ENCODE measurements at places on chromosomes 7 and 10.

GRCh38 chr7:142334806-142335205, 76.9 kb upstream of the PRSS58 start:
- no peak for DNase-seq

DNA sequence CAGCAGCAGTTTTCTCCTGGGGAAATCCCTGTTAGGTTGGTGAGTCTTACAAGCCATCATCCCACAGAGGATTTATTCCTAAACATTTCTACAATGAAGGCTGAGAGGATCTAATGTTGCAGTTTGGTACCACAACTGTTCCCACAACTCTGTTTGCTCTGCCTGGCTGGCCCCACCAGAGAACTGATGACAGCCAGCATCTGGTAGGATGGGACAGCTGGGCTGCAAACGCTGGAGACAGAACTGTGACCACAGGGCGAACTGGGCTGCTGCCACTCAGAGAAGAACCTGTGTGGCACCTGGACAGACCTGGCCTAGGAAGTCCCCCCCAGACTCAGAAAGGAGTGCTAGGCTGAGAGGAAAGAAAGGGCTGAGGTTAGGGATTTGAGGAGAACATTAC, 94.8 kb downstream of the CALN1 start:
- no peak for DNase-seq

DNA sequence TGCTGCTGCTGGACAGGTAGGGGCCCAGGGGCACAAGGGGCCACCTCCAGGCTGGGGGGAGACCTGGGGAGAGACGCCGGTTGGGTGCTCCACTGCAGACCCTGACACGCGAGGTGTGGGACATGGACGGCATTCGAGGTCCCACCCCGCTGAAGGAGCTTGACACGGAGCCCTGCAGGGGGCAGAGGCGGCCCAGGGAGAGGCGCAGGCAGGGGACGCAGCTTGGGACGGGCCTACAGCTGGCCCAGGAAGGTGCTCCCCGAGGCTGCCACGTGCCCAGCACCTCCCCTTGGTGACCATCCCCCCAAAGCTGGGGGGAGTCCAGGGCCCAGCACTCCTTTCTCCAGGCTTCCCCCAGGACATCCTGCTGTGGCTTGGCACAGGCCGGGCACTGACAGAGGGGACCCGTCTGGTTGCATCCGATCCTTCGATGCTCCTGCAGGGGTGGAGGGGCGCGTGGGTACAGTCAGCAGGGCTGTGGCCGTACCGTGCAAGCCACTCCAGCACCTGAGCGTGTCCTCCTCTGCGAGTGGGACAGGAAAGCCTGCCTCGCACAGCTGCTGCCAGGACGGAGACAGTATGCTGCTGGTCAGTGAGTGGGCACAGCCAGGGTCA, 174.4 kb downstream of the ELFN1 start:
- peak; percentile 23 for DNase-seq

GRCh38 chr7:140592964-140593671, 47.5 kb downstream of the DENND2A start:
- DNase-seq, result no peak

DNA sequence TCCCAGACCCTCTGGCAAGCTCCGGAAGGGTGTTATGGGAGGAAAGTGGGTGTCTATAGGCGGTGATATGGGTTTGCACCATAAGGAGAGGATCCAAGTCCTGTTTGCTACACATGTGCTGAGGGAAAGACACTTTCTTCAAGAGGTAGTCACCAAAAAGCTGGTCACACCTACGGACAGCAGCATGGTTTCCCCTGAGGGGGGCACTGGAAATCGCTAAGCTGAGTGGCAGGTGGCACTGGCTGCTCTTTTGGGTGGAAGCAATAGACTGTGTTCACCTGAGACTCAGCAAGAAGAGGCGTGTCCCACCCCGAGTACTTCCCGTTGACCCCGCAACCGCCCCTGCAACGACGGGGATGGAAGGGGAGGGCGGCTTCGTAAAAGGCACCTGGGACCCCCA, 1.8 kb upstream of the FOXI2 start:
- DNase-seq, result no peak

GRCh38 chr7:158699341-158699740, 5.3 kb downstream of the NCAPG2 start:
- no peak for DNase-seq

DNA sequence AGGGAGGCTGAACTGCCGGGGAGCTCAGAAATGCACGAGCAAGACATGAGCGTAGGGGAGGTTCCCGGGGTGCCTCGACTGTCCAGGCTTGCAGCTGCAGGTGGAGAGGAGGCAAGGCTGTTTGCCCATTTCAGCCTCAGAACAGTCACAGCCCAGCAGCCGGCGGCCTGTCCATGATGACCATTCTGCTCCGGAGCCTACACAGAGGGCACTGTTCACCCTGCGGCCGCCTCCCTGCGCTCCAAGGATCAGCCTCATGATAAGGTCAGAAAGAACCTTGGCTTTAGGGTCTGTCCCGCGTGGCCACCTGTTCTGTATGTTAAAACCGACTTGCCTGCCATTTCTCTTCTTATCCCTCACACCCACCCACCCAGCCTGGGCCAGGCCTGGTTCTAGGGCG, 21.9 kb upstream of the CFAP46 start:
- no peak for DNase-seq

DNA sequence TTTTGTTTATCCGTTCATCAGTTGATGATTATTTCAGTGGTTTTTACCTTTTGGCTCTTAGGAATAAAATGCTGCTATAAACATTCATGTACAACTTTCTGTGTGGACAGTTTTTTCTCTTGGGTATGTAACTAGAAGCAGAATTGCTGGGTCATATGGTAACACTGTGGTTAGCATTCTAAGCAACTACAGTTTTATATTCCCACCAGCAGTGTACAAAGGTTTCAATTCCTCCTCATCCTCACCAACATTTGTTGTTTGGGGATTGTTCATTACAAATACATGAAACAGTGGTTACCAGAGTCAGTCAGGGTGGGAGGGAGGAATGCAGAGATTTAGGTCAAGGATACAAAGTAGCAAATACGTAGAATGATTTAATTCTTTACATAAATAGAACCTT, 97.0 kb downstream of the NPSR1 start:
- no peak for DNase-seq

DNA sequence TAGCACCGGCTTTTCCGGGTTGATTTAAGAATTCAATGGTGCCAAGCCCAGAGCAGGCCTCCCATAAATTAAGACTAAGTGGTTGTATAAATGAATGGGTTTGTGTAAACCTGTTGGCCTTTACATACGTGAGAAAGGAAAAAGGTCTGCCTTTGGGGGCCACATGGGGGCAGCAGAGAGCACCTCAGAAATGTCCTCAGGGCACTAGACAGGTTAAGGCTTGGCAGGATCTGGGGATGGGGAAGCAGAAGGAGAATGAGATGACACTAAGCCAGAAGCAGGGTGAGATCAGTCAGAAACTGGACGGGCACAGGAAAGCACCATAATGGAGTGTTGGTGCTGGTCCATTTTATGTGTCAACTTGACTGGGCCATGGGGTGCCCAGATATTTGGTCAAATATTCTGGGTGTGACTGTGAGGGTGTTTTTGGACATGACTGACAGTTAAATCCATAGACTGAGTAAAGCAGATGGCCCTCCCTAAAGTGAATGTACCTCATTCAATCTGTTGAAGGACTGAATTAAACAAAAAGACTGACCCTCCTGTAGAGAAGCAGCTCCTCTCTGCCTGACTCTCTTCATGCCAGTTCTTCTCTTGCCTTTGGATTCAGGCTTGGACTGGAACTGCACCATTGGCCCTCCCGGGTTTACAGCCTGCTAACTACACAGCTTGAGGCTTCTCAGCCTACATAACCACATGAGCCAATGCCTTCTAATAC, 58.9 kb downstream of the FRMPD2 start:
- peak; percentile 68 for DNase-seq

DNA sequence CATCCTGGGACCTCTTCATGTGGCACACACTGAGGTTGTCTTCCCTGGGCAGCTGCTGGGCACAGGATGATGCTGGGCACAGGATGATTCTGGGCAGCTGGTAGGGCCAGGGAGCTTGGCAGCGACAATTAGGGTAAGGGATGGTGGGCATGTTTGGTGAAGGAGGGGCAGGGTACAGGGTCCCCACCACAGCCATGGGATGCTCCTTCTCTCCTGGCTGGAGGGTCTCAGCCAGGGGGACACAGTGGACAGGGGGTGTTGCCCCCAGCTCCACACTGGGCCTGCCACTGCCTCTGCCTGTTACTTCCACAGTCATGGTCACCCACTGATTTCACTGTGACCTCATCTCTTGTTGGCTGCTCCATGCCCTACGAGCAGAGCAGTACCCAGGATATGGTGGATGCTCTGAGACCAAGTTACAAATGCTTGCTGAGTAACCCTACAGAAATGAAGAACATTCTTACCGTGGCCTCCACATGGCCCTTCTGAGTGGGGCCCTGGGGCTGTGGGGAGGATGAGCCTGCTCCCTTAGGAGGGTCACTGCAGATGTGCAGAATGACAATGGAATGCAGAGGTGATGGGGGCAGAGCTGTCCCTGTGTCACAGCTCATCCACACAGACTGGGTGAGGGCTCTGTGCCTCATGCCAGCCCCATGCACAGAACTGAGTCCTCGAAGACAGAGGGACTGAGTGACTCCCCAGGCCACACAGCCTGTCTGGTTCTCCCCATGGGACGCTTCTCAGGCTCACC, 28.4 kb upstream of the RET start:
- no peak for DNase-seq

DNA sequence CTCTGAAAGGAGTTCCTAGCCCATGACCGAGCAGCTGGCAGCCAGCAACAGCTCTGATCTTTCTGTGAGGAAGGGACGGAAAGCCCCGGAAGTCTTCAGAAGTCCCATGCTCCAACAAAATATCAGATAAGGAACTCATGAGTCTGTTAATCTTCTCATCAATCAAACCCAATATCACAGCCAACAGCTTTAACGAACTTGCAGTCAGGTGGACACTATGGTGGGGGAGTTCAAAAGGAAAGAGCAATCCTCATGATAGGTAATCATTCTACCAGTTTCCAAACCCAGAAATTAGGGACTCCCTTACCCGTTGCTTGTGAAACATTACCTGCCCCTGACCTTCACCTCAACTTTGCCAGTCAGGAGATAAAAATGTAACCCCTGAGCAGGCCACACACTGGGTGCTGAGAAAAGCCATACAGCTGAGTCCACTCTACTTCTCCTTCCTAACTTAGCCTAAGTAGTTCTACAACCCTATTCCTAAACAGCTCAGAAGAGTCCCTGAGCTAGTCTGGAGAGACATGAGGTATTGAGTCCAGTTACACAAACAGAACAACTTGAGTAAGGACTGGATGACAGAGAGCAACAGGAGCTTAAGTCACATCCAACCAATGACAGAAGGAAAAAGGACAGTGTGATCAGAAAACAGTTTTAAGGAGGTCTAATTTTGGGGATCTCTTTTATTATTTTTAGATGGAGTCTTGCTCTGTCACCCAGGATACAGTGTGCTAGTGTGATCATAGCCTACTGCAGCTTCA, 2.2 kb downstream of the NDST2 start:
- no peak for DNase-seq

DNA sequence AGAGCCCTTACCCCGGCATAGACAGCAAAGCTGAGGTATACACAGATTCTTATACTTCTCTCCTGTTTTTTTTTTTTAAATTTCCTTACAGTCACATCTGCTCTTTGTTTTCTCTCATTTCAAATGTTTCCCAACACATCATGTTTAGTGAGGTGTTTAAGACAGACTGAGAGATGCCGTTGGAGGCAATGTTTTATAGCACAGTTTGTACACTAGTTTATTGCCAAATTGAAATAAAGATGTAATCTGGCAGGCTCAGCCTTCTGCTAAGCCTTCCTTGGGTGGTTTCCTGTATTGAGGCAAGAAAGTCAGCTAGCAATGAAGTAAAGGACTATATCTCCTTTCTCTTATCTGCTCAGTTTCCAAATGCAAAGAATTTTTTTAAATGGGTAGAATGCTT, 393.4 kb downstream of the SORCS1 start:
- no peak for DNase-seq

- no peak for DNase-seq
Measured at GRCh38 chr10:105585753-105586152, 944.7 kb downstream of the SORCS3 start.

GRCh38 chr10:44799966-44800365, 111.2 kb upstream of the TMEM72 start:
- DNase-seq, result no peak

- no peak for DNase-seq
Measured at GRCh38 chr10:35696392-35697287, 54.5 kb upstream of the FZD8 start.

DNA sequence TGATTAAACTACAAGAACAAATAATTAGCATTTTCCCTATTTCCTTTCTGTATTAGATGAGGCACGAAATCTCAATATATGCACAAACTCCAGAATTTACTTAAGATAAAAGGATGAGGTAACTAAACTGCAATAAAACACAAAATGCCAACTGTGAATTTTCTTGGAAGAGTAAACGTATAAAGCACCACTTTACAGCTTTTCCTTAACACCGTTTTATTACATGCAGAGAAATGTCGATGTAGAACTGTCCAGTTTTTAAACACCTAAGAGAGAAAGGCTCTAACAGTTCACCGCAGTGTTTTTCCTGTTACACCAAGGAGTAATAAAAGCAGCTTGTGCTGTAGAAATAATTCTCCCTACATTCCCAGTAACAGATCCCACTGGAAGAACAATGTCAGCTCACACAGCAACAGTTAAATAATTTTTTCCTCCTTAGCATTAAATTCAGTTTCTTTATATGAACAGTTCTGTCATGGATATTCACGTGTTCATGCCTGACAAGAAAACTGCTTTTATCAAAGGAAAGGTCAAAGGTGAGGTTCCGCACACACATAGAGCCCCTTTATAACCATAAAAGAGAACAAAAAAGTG, 52.0 kb downstream of the MINDY3 start:
- DNase-seq, result no peak

Measured in BE2C (cell line).